Activated CD8-positive, alpha-beta memory T cell treated with anti-CD3 and anti-CD28 coated beads for 36 hours (primary cell): ENCODE measurements at places on chromosomes 3 and 15. TPM values are rescaled to one million over a fixed set of nuclear protein-coding genes. Genes with fewer than 3 reads are reported as not detected.

Gene CTXN2
- total RNA-seq = not detected

Gene PRR20G
- total RNA-seq = not detected

Gene TEX55
- total RNA-seq = not detected

Gene POLR2H
- total RNA-seq = 188 TPM

Gene TMC3
- not detected for total RNA-seq

Gene TRAT1
- 23.5 TPM for total RNA-seq

Gene TRIM42
- not detected for total RNA-seq

Gene TMCO5A
- not detected for total RNA-seq

Gene AP2M1
- total RNA-seq = 244 TPM

Gene TMEM45A
- 2.6 TPM for total RNA-seq

Gene SLC15A2
- total RNA-seq = 0.84 TPM
